ENCODE measurements at places on chromosomes 1 and 21. TPM values are rescaled to one million over a fixed set of nuclear protein-coding genes. Genes with fewer than 3 reads are reported as not detected.

CFAP74 gene
- 0.09 TPM for total RNA-seq

TMEM201 gene
- total RNA-seq: 1.7 TPM

ACBD3 gene
- 21.1 TPM for total RNA-seq

CYP4A22 gene
- total RNA-seq: not detected

SPOCD1 gene
- 2.5 TPM for total RNA-seq

MROH9 gene
- total RNA-seq: 0.05 TPM

COL9A2 gene
- total RNA-seq: 3.4 TPM

CLIC6 gene
- total RNA-seq: 3.3 TPM

CD34 gene
- 6.4 TPM for total RNA-seq

FAM151A gene
- 0.47 TPM for total RNA-seq

DIRAS3 gene
- 1.2 TPM for total RNA-seq

CELA2B gene
- total RNA-seq: 0.28 TPM

IGSF5 gene
- total RNA-seq: 0.66 TPM

GRCh38 chr1:168229893-168230292 is 4.1 kb downstream of the SFT2D2 start:
- DNase-seq: no peak

DNA sequence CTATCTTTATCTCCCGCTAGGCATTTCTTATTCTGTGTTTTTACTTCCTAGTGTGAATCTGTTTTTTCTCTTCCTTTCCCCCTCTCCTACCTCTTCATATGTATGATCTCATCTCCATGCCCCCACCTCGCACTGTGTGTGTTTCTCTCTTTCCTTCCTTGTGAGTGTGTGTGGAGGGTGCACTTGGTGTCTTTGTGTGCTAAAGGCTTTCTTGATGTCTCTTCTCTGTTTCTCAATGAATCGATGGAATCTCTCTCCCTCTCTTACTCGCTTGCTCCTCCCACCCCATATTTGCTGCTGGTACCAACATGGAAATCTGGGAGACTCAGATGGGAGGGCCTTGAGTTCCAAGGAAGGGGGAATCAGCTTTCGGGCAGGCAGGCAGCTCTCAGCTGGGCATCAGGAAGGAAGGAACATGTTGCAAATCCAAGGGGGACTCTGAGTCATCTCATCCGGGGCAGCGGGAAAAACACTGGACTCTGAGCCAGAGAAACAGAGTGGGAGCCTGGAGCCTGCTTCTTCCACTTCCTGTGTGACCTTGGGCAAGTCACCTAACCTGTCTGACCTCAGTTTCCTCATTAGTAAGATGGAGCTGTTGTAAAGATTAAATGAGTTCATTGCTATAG is 147.5 kb downstream of the PTPRU start:
- no peak for DNase-seq

- DNase-seq: peak; percentile 28
These were observed 102.6 kb downstream of the ZNF644 start for GRCh38 chr1:90919190-90919719.

DNA sequence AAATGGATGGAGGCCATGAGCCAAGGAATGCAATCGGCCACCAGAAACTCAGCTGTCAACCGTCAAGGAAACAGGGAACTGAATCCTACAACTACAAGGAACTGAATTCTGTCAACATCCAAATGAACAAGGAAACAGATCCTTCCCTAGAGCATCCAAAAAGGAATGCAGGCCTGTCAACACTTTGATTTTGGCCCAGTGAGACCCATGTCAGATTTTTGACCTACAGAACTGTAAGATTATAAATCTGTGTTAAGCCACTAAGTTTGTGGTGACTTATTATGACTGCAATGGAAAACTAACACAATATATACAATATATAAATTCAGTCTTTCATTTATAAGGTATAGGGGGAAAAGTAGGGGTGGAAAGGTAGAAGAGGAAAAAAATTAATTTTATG is 55.3 kb downstream of the SHCBP1L start:
- DNase-seq: no peak

GRCh38 chr1:232084584-232085223 is 458.1 kb downstream of the DISC1 start:
- no peak for DNase-seq

DNA sequence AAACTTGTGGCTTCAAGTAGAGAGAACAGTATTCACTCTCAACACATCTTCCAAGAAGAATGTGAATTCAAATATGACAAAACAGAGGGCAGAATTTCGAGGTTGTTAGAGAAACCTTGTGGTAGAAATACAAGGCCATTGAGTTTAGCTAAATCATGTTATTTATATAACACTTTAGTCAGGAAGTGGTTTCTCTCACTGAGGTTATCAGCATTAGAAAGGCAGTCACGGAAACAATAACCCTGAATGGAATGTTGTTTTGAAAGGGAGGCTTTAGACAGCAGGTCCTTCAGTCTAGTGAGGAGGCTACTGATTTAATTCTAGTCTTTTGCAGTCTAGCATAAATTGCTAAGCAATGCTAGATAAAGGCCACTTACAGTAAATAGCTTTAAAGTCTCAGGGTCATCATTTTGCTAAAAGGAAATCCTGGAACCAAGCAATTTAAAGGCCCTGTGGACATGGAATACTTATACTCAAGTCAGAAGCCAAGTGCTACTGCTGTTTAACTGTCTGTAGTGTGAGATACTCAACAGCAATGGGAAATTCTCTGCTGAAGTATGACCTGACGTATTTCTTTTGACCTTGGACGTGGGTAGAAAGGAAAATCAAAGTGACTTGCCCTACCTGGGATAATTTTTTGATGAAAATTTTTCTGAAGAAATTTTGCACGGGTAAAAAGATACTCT is 89.0 kb upstream of the CHODL start:
- no peak for DNase-seq

DNA sequence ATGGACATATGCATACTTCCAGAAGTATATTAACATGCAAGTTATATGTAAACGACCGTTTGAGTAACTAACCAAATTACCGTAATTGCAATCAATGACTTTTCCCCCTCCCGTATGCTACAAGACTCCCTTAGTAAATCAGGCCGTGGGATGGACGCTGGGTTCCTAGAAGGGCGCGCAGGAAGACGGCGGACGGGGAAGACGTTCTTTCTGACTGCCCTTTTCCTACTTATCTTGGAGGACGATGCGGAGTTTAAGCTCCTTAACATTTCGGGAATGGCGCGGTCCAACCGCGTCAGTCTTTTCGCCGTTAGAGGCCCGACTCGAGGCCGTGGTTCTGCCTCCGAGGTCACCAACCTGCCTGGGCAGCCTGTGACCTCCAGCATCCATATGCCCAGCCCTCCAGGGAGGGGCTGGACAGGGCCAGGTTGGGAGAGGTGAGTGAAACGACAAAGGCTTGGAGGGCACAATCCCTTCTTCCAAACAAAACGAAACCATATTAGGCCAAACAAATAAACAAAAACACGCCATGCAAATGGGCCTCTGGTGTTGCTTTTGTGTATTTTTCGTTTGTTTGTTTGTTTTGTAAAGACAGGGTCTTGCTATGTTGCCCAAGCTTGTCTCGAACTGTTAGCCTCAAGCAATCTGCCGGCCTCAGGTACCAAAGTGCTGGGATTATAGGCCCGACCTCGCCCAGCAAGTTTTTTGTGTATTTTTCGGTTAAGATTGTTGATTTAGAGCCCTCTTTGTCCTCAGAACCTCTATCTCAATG is 873 bp upstream of the PI4KB start:
- no peak for DNase-seq

GRCh38 chr1:173508541-173508940 is 31.4 kb downstream of the PRDX6 start:
- no peak for DNase-seq

- no peak for DNase-seq
These were observed 366.3 kb upstream of the ESRRG start for GRCh38 chr1:217089361-217090014.

DNA sequence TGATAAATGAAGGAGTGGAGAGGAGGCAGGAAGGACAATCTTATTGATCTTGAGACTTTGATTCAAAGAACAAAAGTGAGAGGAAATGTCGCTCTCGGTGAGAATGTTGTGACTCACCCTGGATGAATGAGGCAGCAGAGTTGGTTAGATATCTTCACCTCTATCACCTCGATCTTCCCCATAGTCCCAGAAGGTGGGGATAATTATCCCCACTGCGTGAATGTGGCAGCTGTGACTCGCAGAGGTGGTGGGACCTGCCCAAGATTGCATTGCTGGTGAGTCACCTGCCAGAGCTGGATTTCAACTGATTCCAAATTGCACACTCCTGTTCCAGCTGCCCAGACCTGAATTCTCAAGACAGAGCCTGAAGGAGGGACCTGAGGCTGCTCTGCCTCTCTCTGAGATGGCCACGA is 105.0 kb downstream of the MATN1 start:
- no peak for DNase-seq

DNA sequence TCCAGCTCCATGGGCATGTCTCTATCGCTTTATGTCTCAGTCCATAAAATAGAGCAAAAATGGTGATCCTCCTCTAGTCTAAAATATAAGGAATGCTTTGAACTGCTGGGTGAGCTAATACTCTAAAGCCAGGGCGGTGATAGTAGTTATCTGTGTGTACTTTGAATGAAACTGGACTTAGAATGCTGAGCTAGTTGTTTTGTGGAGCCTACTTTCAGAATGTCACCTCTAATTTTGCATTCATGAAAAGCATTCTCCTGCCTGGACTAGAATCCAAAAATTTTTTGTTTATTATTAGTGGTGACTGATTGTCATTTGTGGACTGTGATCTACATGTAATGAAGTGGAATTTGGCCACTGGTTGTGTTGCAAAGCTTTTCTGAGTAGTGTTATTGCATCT is 241.6 kb upstream of the C1orf105 start:
- no peak for DNase-seq

- no peak for DNase-seq
These were observed 183.6 kb downstream of the GIPC2 start for GRCh38 chr1:78229344-78229743.

- DNase-seq: no peak
These were observed 610 bp downstream of the DRAXIN start for GRCh38 chr1:11691928-11692711.

DNA sequence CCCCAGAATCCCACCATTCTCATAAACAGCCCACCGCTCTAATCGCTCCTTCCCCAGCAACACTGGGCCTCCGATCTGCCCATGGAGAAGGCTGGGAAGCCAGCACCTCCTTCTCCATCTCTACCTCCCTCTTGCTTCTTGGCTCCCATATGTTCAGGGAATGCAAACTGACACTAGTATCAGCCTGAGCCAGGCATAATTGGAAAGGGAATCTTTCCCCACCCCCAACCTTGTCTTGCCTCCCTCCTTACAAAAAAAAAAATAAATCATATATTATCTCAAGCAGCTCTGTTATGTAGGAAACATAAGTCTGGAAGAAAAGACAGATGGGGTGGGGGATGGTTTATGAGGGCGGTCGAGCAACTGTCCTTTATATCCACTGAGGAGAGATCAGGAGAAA is 127.2 kb downstream of the NAV1 start:
- DNase-seq: no peak

GRCh38 chr1:221397606-221398005 is 344.3 kb downstream of the DUSP10 start:
- DNase-seq: no peak

GRCh38 chr1:110085671-110086070 is 15.2 kb upstream of the ALX3 start:
- no peak for DNase-seq

GRCh38 chr1:64215576-64215975 is 12.2 kb downstream of the UBE2U start:
- no peak for DNase-seq

GRCh38 chr1:185696422-185697150 is 37.6 kb upstream of the HMCN1 start:
- no peak for DNase-seq

GRCh38 chr1:26790551-26790953 is 2.8 kb downstream of the PIGV start:
- no peak for DNase-seq

- no peak for DNase-seq
These were observed 42.4 kb downstream of the SKI start for GRCh38 chr1:2270260-2271100.

GRCh38 chr1:7403265-7404045 is 367.6 kb upstream of the VAMP3 start:
- no peak for DNase-seq

- no peak for DNase-seq
These were observed 5.1 kb downstream of the NT5C1A start for GRCh38 chr1:39666772-39667171.

DNA sequence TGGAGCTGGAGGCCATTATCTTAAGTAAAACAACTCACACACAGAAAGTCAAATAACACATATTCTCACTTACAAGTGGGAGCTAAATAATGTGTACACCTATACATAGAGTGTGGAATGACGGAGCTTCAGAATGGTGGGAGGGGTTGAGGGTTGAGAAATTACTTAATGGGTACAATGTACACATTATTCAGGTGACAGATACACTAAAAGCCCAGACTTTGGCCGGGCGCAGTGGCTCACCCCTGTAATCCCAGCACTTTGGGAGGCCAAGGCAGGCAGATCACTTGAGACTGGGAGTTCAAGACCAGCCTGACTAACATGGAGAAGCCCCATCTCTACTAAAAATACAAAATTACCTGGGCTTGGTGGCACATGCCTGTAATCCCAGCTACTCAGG is 24.9 kb upstream of the LRIG2 start:
- no peak for DNase-seq

DNA sequence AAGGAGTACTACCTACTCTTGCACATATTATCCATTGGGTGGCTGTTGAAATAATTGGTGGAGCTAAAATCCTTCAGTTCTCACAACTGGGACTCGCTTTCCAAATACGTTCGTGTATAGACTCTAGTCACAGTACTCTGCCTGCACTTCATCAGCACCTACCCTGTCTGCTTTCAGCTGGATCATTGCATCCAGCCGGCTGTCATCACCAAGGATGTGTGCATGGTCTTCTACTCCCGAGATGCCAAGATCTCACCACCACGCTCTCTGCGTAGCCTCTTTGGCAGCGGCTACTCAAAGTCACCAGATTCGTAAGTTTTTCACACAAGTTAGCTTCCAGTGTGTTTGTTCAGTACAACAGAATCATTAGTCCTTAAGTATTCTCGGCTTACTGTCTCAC is 37.3 kb upstream of the PGD start:
- no peak for DNase-seq

DNA sequence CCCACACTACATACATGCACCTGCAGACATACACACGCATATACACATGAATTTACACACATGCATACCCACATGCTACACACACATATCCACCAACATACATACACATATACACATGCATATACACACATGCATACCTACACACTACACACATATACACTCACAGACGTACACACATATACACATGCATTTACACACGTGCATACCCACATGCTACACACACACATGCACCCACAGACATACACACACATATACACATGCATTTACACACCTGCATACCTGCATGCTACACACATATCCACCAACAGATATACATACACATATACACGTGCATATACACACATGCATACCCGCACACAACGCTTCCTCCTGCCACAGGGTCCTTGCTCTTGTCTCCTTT is 61.2 kb upstream of the SLC25A33 start:
- DNase-seq: no peak

Data from thymus (tissue), 14 donors.